ENCODE measurements at places on chromosomes 1 and 21.

- DNase-seq = no peak
Measured at GRCh38 chr1:110750562-110750961, 75.8 kb upstream of the KCNA3 start.

GRCh38 chr1:9871021-9871420 is 39.0 kb downstream of the CTNNBIP1 start:
- DNase-seq = no peak

- DNase-seq = no peak
Measured at GRCh38 chr1:226725897-226726267, 13.2 kb downstream of the ITPKB start.

DNA sequence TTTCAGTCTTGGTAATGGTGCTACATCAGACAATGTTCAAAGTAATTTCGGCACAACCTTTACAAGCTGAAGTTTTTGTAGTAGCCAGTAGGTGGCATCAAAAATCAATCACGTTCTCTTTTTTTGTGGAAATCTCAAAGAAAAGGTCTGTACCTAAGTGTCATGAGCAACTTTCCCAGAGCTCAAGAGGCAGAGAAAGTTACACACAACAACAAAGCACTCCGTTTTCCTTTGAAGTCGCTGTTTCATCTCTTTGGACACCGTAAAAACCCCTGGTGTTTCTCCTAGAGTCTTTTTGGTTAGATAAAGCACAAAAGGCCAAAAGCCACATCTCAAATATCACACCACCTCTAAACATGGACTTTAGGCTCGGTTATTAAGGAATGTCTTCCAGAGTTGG is 131.6 kb downstream of the LHX8 start:
- DNase-seq = no peak

GRCh38 chr1:223269006-223269405 is 95.0 kb downstream of the SUSD4 start:
- no peak for DNase-seq

DNA sequence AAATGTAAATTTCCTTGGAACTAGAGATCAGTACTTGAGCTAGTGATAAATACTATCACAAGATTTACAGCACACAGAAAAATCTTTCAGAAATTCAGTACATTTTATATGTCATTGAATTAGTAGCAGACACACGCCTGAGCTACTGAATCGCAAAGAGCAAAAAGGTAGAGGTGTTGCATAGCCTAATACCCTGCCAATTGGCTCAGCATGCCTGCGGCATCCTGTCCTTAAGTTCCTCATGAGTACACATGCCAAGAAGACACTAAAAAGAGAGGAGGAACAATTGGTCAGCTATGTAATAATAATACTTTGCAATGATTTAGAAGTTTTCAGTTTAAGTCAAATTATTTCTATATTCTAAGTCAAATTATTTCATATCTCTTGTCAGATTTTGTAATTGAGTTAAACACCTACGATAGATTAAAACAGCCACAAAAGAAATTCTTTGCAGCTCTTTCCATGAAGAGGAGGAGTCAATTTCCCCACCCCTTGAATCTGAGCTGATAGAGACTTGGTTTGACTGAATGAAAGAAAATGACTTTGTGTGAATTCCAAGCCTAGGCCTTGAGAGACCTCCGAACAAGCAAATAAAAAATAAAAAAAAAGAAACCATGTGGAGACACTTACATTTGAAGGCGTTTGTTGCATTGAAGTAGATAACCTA is 36.2 kb upstream of the PKN2 start:
- DNase-seq = no peak

DNA sequence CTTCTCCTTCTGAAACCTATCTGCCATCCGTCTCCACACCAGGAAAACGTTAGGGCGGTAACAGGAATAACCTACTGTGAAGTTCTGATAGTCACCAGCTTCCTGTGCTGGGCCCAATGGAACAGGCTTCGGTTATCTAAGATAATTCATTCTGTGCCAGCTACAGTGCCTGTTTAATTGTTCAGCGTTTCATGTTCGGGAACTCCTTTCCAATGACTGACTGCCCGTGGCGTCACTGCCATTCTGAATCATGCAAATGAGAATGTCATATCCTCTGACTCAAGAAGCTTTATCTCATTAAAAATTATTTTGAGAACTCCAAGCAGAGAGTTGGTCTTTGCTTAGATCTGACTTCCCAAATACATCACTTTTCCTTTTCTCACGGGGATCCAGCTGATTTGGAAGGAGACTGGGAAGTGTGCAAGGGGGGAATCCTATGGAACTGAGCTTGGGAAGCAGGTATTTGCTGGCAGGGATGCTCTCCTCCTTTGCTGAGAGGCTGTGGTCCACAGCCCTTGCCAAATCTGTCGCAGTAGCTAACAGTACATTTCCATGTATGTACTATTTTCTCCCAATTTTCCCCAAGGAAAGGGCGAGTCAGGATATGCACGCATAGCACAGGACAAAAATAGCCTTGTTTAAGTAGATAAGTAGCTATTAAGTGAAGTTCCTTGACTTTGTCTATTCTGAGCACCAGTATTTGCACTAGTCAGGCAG is 358.7 kb downstream of the LTN1 start:
- DNase-seq = peak; percentile 78

DNA sequence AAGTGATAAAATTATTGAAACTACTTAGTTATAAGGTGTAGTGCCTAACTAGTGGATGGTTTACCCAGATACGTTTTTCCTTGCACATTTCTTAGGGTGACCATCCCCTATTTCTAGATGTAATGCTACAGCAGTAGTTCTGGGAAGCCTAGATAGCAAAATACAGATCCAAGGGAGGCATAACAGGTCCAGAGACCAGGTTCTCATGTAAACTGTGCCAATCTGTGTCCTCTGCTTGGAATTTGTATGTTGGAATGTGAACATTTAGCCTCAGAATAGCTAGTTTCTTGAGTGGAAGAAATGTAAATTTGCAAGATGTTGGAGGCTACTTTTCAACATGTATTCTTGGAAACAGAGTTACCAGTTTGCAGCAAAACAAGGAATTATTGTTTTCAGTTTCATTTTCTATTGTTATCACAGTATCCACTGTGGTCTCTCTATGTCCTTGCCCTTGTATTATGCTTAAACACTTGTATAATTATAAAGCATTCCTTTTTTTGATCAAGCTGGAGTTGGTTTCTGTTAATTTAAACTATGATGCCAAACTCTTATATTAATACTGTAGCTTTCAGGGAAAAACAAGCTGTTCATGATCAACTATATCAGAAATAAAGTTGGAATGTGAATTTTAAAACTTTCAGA is 102.0 kb upstream of the BRINP3 start:
- no peak for DNase-seq

- DNase-seq = peak; percentile 64
Measured at GRCh38 chr1:1033009-1033587, 13.2 kb downstream of the AGRN start.

- no peak for DNase-seq
Measured at GRCh38 chr1:11693024-11693590, 1.6 kb downstream of the DRAXIN start.

GRCh38 chr1:110055493-110056284 is 14.8 kb downstream of the ALX3 start:
- DNase-seq = no peak

- no peak for DNase-seq
Measured at GRCh38 chr1:185207980-185208602, 51.1 kb downstream of the SWT1 start.

DNA sequence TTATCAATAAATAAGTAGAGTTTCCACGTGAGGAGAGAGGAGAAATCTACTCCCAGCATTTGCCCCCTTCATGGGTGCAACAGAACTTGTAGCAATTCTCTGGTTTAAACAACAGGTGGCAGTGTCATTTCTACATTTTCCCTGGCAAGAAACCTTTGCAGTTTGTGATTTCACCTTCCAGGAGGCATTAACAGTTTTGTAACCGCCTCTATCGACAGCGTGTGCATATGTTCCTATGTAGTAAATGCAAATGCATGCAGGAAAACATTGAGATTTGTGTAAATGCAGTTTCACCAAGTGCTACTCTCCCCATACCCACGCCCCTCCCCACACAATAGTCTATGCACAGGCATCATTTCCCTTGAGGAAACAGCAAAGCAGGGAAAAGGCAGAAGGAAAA is 494.7 kb downstream of the SMYD3 start:
- peak; percentile 37 for DNase-seq

DNA sequence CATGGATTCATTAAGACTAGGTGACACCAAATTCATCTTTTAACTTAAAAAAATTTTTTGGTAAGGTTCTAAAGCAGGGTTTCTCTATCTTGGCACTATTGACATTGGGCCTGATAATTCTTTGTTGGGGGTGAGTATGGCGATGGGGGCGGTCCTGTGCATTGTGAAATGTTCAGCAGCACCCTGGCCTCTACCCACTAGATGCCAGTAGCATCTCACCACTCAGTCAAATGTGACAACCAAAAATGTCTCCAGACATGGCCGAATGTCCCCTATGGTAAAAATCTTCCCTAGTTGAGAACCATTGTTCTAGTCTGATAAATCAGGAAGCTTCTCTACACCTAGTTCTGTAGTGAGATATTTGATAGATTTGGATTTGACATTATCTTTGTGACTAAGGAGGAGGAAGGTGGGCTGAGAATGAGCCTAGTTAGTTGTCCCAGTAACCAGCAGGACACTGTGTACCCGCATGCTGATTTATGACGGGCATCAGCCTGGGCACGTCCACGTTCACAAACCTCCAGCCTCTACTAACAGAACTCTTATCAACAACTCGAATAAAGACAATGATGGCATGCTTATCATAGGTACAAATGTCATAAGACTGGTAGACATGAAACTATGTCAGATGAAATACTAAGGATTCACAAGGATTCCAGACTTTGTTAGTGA is 104.6 kb downstream of the KCND3 start:
- no peak for DNase-seq

- DNase-seq = no peak
Measured at GRCh38 chr21:21929226-21929625, 931.0 kb downstream of the NCAM2 start.

DNA sequence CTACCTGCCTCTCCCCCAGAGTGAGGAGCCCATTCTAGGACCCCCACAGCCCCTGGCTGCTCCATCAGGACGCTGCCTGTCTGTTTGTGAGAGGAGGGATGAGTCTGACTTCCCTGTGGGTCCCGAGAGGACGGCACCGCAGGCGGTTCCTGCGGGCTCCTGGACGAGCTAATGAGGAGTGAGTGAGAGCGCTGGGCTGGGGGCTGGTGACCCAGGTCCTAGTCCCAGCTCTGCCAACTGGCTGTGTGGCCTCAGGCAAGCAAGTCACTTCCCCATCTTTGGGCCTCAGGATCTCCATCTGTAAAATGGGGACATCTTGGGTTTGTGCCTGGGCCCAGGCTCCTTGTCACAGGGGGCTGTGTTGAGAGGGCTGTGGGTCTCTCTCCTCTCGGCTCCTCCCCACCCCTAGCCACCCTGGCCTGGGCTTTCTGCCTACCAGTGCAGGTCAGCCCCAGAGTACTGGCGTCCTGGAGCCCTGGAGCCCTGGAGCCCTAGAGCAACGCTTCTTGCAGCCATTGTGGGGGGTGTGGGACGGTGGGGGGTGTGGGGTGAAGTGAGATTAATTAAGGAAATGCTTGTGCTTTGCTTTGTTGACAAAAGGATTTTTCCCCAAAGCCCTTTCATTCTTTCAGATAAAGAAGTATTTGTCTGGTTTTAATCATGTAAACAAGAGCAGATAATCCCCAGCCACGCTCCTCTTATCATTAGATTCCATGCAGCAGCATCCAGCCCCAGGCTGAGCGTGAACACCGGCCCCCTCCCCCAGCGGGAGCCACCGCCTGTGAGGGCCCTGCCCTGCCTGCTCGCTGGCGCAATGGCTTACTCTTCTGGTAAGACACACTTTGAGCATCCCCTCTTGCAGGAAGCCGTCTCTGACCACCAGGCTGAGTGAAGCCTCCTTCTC is 26.8 kb downstream of the SLC1A7 start:
- DNase-seq = no peak

GRCh38 chr1:26288311-26288941 is 8.5 kb downstream of the SH3BGRL3 start:
- DNase-seq = peak; percentile 63

DNA sequence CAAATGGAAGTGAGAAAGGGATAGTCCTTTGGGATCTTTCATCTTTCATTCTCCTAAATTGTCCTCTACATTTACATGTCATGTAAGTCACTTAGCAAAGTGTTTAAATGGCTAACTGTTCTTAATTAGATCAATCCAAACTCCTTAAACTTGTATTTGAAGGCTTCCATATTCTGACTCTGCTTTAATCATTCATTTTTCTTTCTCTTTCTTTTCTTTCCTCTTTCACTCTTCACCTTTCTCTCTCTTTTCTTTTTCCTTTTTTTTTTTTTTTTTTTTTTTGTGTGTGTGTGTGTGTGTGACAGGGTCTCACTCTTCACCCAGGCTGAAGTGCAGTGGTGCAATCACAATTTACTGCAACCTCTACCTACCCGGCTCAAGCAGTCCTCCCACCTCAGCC is 71.7 kb downstream of the RPS27 start:
- DNase-seq = no peak

GRCh38 chr1:201896951-201897391 is 8.3 kb downstream of the SHISA4 start:
- no peak for DNase-seq

- DNase-seq = no peak
Measured at GRCh38 chr1:247360116-247360898, 28.6 kb upstream of the ZNF496 start.

DNA sequence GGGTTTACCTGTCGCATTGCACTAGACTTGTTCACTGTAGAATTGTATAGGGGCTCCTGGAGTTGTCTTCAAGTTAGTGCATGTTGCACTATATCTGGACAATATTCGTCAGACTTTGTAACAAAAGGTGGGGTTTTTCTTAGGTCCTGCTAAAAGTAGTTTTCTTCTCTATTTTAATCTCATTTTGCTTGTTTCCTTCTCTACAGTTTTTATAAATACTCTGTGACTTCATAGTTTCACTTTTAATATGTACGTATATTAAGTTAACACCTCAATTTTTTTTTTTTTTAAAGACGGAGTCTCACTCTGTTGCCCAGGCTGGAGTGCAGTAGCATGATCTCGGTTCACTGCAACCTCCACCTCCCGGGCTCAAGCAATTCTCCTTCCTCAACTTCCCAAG is 26.5 kb upstream of the MRPS6 start:
- DNase-seq = no peak

GRCh38 chr21:34930971-34931370 is 118.1 kb downstream of the RUNX1 start:
- DNase-seq = no peak

DNA sequence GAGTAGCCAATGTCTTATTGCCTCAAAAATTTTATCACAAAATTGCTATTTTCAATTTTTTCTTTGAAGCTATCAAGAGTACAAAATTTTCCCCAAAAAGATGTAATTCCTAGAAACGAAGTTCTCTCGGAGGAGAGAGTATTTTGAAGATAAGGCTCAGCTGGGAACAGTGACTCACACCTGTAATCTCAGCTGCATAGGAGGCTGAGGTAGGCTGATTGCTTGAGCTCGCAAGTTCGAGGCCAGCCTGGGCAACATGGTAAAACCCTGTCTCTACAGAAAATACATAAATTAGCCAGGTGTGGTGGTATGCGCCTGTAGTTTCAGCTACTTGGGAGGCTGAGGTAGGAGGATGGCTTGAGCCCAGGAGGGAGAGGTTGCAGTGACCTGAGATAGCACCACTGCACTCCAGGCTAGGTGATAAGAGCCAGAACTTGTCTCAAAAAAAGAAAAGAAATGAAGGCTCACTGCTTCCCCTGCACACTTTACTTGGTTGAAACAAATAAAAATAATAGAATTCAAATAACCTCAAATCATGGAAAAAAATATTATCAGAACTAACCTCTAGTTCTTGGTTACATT is 22.2 kb downstream of the TUT4 start:
- no peak for DNase-seq

- no peak for DNase-seq
Measured at GRCh38 chr1:94068999-94069918, 51.7 kb downstream of the ABCA4 start.

- DNase-seq = no peak
Measured at GRCh38 chr1:85201340-85202091, 700 bp upstream of the SYDE2 start.

GRCh38 chr1:168227620-168228019 is 1.8 kb downstream of the SFT2D2 start:
- DNase-seq = no peak
